Amniotic epithelial cell (primary cell): ENCODE measurements at places on chromosomes 13 and 19.
A peak's percentile ranks its signal among the peaks of the same experiment; 100 is the strongest.

DNA sequence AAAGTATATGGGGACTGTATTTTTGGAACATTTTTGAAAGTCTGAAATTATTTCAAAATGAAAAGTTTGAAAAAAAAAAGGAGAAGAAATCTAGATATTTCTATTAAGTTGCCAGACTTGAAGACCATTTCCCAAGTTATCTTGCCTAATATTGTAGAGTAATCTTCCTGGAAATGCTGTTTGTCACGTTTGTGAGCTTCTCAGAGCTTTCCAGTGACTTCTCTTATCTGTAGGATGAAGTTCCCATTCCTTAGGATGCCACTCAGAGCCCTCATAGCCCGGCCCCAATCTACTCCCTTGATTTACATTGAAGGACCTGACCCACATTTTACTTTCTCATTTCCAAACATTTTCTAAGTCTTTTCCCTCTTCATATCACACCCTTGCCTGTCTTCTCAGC lies 23.6 kb downstream of the CEACAM8 start:
- DNase-seq, result no peak

DNA sequence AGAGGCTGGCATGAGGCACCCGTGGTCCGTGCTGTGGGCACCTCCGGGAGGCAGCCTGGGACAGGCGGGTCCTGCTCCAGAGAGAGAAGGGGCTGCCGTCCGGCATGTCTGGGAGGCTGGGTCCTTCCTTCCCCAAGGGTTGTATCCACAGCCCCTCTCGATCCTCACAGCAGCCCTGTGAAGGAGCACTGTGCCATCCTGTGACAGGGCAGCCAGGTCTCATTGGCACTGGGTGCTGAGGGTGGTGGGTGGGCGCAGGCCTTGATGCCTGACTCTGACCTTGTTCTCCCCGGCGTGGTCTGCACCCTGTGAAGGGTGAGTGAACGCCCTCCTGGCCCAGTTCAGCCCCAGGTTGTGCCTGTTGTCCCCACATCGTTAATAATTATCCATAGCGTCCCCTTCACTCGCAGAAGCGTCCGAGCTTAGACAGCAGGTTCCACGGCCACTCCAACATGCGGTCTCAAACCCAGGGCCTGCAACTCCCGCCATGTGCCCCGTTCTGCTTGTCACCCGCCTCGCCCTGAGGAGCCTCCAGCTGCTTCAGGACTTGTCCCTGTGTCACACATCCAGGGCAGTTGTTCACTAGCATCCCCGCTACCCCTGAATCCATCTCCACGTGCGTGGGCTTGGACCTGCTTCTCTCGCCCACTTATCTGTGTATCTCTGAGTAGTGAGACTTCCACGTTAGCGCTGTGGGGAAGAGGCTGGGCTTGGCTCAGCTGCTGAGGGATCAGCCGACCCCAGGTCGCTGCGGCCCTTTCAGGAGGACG lies 10.6 kb downstream of the ATP11A start:
- no peak for DNase-seq

GRCh38 chr13:104943331-104943730 lies 1592.1 kb downstream of the EFNB2 start:
- no peak for DNase-seq

GRCh38 chr13:64158908-64159307 lies 2743.3 kb upstream of the PCDH20 start:
- peak; percentile 22 for DNase-seq

- no peak for DNase-seq
These were observed 22.8 kb upstream of the ZBTB7A start for GRCh38 chr19:4089400-4089908.

DNA sequence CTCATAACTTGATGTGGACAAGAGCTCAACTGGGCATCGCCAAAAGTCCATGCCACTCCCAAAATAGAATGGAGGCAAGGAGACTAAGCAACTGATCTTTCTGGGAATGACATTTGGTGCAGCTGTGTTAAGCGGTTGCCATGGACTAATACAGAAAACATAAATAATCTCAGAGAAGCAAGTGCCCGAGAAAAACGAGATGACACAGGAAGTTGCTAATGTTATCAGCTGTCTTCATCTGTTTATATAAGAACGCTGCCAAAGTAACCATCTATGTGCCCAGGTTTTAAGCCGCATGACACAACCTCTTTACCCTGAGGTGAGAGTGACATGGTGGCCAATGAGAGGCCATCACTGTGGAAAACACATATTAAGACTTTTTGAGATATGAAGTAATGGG lies 54.9 kb upstream of the SACS start:
- no peak for DNase-seq

DNA sequence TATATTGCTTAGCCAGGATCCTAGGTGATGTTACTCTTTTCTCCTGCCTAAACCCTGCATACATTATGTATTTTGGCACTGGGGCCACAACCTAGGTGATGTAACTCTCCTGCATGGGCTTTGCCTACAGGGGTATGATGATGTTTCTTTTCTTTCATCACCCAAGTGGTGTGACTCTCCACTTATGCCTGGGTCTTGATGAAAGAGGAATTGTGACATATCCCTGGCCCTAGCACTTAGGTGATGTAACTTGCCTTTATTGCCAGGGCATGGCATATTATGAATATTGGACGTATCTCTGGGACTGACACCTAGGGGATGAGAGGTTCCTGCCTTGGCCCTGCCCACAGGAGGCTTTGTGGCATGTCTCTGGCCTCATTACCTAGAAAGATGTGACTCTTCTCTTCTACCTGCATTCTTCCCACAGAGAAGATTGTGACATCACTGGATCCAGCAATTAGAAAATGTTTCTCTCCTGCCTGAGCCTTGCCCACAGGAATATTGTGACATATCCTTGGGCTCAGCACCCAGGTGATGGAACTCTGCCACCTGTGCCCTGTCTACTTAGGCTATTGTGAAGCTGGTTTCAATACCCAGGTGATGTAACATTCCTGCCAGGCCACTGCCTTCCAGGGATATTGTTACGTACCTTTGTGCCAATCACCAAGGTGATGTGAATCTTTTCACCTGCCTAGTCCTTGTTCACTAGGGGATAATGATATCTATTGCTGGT lies 27.3 kb upstream of the ZNF254 start:
- DNase-seq, result no peak

GRCh38 chr13:33207615-33207961 lies 78.0 kb downstream of the STARD13 start:
- DNase-seq, result peak; percentile 82

GRCh38 chr19:30316000-30316491 lies 56.1 kb upstream of the ZNF536 start:
- no peak for DNase-seq

GRCh38 chr13:63433546-63434150 lies 2018.0 kb upstream of the PCDH20 start:
- DNase-seq, result peak; percentile 39

GRCh38 chr13:51397262-51397941 lies 55.4 kb downstream of the INTS6 start:
- DNase-seq, result peak; percentile 91

- no peak for DNase-seq
These were observed 55.0 kb downstream of the DCLK1 start for GRCh38 chr13:36076211-36076610.
